ENCODE measurements at places on chromosomes 13 and 19.
A peak's percentile ranks its signal among the peaks of the same experiment; 100 is the strongest.

DNA sequence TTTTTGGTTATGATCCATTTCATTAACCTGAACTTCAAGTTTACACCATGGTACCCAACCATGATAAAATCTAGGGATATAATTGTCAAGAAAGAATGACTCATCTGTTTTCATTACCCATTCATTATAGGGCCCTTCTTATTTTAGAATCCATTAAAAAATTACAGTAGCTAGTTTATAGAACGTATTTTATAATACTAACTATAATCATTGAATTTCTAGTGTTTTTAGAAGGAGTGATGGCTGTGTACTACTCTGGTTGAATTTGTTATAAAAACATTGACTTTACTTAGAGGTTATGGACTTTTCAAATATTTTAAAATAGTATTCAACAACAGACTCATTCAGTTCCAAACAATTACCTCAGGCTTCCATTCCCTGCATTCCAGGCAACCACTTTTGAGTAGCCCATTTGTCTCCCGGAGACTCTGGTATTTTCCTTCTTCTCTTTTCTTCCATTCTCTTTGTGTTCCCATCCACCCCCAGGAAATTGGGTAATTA lies 71.9 kb upstream of the KLF12 start:
- no peak for DNase-seq

GRCh38 chr13:96993634-96994016 lies 651 bp downstream of the OXGR1 start:
- no peak for DNase-seq

DNA sequence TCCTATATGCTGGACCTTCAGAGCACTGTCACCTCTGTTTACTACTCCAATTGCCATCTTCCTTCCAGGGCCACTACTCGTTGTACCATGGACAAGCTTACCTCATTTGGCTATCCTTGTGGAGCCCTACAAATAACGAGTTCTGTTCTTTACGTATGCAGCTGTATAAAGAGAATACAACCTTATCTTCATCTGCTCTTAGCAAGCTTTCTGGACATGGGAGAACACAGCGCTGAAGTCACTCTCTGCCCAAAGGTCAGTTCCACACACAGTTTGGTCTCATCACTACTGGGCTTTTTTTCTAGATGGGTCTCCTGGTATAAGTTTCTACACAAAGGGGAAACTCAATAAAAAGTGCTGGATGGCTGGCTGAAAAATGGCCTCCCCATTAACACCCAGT lies 88.9 kb downstream of the CDADC1 start:
- no peak for DNase-seq

GRCh38 chr13:52931131-52931530 lies 82.7 kb upstream of the PCDH8 start:
- DNase-seq, result no peak

DNA sequence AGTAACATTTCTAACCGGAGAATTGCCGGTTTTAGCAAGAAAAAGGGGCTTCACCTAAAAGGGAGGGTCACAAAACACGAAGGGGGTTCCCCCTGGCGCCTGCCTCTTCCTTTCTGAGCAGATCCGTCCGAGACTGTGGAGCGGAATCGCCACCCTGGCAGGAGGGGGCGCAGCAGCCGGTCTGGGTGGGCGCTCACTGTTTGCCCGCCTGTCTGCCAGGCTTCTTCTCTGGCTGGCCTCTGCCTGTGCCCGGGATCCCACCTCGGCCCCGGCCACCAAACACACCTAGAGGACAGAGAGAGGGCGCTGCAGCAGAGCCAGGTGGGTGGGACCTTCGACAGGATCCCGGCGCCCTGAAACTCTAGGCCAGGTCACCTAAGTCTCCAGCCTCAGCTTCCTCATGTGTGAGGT lies 15.6 kb downstream of the LSM4 start:
- no peak for DNase-seq

DNA sequence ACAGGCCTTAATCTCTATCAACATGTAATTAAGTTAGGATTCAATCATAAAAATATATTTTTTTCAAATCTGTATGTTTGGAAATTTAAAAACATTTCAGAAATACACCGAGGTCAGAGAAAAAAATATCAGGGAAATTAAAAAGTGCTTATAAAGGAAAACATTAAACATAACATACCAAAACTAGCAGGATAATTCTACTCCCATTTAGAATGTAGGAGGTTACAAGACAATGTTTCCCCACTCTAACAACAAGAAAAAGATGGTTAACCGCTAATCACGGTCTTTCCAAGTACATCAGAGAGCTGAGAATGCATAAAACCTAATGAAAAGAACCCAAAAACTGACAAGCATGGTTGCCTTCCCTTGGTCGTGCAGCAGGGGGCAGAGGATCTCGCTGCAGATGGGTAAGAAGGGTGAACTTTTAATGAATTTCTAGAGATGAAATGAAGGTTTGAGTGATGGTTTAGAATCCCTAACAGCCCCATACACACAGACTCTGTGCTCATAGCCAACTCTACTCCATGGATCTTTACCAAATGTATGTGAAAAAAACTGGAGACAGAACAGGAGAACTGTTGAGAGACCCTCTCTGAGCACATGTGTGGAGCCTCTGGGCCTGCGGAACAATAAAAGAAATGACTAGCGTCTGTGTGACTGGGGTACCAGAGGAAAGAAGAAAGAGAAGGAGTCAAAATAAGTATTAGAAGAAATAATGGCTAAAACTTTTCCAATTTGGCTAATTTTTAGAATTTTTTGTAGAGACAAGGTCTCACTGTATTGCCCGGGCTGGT lies 51.3 kb upstream of the LSM14A start:
- DNase-seq, result peak; percentile 51

DNA sequence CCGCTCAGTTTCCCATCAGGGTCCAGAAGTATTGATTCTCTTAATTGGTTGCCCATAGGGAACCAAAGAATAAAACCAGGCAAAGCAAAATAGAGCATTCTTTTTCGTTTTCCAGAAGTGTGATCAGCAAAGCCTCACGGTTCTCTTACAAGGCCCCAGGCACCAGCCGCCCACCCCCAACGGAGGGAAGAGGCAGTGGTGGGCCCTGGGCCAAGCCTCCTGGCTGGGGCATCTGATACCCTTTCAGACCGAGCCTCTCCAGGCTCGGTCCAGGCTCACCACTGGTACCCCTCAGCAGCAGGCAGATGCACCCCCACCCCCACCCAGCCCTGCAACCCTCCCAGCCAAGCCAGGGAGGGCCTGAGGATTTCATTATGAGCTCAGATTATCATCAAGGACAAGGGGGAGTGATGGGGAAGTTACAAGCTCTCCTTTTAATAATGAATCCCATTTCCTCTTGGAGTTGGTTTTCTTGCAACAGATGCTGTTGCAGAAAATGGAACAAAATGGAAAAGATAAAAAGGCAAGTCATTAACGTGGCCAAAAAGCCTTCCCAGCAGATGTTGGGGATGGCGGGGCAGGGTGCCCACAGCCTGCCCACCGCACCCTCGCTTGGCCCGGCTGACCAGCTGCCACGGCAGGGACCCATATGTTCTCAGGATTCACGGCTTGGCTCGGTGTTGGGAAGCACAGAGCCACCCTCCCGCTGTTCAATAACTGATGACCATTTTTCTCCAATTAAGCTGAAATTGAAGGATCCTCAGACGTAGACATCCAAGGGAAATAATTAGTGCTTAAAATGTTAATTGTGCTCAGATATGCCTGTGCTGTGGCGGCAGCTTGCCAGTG lies 45.9 kb upstream of the KCTD15 start:
- DNase-seq, result no peak

DNA sequence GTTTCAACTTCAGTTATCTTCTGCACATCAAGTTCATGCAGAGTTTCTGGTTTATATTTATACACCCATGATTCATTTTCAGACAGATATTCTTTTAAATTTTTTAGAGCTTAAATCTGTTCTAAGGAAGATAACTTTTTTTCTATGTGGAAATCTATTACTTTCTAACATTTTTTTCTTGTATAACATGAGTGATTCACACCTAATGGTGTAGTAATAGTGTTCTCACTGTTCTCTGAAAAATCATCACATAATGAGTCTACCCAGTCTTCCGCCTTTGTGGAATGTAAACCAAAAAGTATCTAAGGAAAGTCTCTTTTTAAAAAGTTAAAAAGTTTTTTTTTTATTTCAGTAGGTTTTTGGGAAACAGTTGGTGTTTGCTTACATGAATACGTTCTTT lies 70.8 kb downstream of the FNDC3A start:
- no peak for DNase-seq

DNA sequence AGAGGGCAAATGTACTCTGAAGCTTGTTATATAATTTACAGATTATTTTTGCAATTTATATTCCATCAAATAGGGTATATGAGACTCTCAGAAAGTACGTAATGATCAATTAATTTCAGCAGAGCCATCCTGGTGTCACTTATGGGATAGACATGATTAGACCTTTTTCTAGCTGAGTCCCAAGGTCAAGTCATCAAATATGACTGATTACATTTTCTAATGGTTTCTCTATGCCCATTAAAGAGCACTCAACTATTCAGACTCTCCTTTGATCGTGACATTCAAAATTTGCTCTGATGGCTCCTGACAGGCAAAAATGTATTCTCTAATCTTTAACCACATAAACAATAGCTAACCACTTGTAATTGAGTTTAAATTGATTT lies 469.2 kb downstream of the COG6 start:
- DNase-seq, result no peak

DNA sequence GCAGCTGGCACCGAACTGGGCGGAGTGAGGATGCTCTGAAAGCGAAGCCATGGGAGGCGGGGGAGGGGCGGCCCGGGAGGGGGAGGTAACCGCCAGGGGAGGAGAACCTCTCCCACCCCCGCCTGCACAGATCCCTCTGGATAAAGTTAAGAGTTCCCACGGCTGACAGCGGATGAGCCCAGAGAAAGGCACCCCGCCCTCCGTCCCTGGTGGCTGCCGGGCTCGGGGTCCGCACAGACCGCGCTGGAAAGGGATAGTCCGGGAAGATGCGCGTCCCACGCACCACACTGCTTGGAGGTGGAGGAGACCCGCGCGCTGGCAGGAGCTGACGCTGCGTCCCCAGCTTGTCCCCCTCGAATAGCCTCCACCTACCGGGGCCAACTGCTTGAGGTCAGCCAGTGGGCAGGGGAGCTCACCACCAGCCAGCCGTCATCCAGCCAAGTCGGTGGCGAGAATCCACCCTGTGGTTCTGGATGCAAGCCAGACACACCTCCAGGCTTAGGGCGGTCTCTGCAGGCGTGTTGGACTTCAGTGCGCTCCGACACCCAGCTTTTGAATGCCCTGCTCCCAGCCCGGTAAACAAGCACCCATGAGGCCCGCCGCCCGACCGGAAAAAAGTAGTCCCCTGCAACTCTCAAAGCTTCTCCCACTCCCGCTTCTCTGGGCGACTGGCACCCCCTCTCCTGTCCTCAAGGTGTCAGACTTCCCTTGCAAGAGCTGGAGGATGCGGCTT lies at the start of gene TRPC4:
TRPC4 (minus strand) TSS at position 17 of the 733 bp plus-strand sequence. CDS start 86,439 bp downstream, outside the sequence.
- peak; percentile 3 for DNase-seq

DNA sequence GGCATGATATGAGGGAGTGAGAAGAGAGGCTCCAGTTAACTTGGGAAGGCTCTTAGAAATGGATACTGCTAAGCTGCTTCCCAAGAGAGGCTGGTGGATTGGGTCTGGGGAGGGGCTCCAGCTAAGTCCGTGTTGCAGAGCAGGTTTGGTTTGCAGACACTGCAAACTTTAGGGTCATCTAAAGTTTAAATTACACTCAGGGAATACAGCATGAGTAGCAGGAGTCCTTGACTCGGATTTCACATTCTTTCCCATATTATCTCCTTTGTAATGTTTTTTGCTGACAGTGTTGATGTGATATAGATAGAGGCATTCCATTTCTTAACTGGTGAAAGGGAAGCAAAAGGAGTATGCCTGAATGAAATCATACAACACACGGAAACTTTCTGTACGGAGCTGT lies 31.9 kb downstream of the SGCG start:
- no peak for DNase-seq
